ENCODE measurements at places on chromosomes 3 and 15.

DNA sequence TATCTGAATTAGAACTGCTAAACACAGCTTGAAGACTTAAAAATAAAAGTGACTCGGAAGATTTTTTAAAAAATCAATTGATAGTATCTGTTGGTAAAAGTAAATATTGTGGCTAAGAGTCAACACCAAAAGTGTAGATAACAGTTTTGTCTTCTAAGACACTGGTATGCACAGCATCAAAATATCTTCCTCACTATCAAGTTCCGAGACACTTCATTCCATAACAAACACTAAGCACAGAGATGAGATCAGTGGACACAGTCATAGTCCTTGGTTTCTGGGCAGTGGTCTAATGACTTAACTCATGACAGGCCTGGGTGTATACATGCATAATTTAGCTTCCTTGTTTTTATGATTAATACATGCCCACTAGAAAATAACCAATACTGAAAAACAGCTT, 63.2 kb downstream of the PXYLP1 start:
- DNase-seq: no peak

DNA sequence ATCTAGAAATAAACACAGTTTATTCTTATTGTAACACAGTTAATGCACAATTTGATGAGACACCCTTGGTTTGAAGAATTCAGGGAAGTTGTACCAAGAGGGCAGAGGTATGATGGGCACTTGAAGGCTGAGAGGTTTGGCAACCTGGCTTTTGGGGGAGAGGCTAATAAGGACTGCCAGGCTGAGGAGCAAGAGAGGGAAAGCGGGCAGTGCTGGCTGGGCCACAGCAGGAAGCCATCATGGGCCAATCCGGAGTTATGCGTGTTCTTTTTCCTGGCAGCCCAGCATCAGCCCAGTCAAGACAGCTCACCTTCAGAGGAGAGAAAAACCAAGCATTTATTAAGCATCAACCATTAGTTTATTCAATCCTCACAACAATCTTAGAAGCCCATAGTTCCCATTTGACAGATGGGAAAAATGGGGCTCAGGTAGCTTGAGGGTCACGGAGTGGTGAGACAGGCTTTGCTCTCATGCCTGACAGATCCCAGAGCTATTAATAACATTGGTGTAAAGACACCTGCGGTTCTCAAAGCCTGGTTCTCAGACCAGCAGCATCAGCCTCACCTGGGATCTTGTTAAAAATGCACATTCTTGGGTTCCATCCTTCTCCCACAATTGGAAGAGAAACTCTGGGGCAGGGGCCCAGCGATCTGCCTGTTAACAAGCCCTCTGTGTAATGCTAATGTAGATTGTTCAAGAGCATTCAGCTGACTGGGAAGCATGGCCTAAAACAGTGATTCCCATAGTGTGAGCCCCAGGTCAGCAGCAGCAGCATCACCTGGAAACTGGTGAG, 183.7 kb downstream of the NTRK3 start:
- DNase-seq: no peak

- DNase-seq: no peak
Measured at GRCh38 chr3:59404064-59404463, 354.2 kb upstream of the CFAP20DC start.

- DNase-seq: no peak
Measured at GRCh38 chr3:129586746-129587430, 19.6 kb downstream of the PLXND1 start.

DNA sequence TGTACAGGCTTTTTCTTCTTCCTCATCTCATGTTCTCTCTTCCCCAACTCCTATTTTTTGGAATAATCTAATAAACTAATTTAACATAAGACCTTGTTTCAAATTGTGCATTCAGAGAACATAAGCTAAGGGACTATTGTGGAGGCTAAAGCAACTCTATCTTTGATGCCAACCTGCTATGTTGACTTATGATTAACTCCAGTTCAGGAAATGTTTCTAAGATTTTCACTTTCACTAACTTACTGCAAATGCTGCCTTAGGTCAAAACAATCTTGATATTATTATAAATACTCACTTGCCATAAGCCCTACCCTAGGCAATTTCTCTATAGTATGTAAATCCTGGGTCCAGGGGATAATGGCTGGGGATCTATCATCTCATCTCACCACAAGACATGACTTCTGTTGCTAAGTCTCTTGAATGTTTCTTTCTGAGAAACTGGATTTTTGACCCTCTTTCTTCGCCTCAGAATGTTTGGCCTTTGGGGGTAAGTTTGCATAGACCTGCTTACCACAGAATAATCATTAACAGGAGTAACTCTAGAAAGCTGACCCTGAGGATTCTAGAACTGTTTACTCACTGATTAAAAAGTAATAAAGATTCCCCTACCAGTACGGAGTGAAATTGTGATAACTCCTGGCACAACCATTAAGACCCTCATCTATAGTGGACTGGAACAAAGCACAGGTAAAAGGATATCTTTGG, 768.1 kb downstream of the GBE1 start:
- no peak for DNase-seq

DNA sequence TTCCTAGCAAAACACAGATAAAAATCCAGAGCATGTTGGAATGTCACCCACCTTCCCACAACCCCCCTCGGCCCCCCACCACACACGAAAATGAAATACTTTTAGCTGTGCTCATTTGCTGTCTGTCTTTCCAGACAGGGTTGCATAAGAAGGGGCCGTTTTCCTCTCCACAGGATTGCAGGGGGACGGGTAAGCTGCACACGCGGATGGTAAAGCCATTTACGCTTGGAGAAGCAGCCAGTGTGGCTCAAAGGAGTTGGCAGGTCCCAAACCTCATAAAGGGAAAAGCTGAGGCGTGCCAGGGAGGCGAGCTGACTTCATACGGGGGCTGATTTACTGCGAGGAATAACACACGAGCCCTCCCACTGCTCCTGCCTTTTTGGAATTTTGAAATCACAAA, 47.4 kb upstream of the ITGA11 start:
- DNase-seq: no peak

GRCh38 chr3:98560911-98561310, 29.1 kb downstream of the GPR15 start:
- no peak for DNase-seq

DNA sequence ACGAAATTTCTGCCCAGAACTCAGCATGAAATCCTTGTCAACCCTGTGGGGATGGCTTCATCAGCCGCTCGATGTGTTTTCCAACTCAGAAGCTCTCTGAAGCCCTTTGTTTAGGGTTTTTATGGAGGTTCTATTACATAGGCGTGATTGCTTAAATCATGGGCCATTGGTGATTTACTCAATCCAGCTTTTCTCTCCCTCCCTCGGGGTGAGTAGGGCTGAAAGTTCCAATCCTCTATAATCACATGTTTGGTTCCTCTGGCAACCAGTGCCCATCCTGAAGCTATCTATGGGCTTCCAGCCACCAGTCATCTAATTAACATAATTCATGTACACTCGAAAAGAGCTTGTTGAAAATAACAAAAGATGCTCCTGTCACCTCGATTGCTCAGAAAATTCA, 51.6 kb downstream of the GATM start:
- no peak for DNase-seq

DNA sequence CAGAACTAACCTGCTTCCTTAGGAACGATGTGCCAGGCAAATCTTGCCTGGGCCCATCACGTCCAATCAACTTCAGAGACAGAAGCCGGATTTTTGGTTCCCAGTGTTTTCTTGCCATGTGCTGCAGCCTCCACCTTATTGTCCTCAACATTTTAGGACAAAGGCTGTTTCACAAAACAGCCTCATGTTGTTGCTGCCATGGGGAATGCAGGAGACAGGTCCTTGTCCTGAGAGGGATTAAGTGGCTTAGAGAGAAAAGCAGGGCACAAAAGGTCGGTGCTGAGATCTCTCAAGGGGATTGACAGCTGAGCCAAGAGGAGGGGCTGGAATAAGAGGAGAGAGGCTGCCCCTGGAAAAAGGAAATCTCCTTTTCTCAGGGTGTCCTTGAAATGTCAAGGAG, 11.3 kb upstream of the NMNAT3 start:
- no peak for DNase-seq

- DNase-seq: no peak
Measured at GRCh38 chr3:33099701-33100100, 2.8 kb upstream of the GLB1 start.

GRCh38 chr15:83470887-83471286, 23.7 kb downstream of the SH3GL3 start:
- DNase-seq: no peak

DNA sequence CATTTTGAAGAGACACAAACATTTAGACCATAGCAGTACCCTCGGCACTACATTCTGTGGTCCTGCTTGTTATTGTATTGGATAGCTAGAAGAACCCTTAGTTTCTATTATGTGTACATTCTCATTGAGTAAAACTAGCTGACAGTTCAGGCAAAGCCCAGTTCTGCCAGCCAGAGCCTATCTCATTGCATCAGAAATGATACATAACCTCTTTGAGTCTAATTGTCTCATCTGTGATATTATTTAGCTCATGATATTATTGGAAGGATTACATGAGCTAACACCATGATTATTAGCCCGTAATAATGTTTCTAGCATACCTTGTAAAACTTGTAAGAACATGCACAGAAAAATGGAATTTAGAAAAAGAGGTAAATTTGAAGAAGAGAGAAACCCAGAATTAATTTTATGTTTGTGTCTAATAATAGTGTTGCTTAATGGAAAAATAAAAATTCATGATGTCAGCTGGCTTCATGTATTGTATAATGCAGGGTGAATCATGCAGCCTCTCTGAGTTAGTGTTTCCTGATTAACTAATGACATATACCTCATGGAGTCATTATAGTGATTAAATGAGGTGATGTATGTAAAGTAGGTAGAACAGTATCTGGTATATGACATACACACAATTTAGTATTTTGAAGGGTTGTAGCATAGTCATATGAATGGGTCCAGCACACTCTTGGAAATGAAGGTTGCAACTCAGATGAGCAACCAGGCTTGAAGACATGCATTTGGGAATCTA, 339.4 kb upstream of the GRM7 start:
- no peak for DNase-seq

DNA sequence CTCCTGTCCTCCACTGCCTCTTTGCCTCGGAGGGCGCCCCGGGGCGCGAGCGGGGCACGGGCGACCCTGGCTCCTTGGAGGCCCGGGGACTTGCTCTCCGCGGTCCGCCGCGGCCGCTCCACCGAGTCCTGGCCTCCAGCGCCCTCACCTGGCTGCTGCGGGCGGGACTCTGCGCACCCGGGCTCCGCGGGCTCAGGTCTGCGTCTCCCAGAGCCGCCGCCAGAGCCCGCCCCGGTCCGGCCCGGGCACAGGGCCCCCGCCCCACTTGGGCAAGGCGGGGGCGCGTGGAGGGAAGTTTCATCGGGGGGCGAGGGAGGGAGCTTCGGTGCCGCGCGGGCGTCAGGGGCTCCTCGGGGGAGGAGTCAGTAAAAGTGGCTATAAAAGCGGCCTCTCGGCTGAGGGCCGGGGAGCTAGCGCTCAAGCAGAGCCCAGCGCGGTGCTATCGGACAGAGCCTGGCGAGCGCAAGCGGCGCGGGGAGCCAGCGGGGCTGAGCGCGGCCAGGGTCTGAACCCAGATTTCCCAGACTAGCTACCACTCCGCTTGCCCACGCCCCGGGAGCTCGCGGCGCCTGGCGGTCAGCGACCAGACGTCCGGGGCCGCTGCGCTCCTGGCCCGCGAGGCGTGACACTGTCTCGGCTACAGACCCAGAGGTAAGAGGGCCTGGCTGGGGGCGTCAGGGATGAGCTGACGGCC, at the start of gene CEMIP:
Gene CEMIP (plus strand): TSS at position 407 of the 694 bp plus-strand sequence. CDS start 94,510 bp downstream, outside the sequence.
- DNase-seq: no peak

GRCh38 chr15:83999396-84000135, 236.0 kb upstream of the GOLGA6L4 start:
- DNase-seq: no peak

GRCh38 chr3:15768421-15769255, 29.1 kb downstream of the ANKRD28 start:
- DNase-seq: no peak

DNA sequence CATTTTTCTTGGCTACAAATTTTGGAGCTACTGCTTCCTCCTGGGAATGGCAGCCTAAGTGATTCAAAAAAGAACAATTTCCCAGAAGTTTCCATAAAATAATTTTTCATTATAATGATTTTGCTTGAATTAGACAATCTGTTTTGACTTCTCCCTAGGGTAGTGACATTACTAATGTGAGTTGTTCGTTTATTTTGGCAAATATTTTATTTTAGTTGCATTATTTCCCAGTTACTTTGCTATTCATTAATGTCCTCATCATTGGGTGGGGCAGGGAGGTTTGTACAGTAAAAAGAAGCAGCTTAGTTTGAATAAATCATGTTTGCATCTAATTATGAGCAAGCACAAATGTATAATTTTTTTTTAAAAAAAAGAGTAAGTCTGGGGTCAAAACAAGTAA, 686.6 kb downstream of the ROBO2 start:
- no peak for DNase-seq

DNA sequence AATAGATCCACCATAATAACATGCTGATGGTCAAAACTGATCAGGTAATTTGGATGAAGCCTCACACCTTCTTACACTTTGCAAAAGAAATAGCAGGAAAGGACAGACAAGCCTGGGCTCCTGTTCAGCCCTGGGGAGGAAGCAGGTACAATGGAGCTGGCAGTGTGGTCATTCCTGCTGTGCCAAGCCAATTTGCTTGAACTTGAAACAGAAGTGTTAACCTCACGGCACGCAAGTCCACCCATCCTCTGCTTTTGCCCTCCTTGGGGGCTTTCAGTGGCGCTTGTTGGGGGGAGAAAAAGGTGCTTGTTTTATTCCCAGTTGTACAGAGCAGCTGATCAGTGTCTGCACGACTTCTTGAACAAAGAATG, 36.8 kb upstream of the RFTN1 start:
- DNase-seq: no peak

DNA sequence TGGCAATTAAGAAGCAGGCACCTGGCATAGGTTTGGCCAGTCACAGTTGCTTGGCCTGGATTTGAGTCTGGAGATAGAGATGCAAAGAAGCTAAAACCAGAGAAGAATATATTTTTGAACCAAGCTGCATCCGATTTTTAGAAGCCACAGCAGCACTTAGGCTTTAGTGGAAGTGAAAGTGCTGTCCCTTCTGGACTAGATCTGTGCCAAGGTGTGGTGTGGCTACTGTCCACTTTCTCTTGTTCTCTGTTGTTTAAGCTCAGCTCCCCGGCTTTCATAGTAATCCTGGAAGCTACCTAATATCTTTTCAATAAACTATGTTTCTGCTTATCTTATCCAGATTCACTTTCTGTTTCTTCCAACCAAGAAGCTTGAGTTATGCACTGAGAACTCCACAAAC, 183.4 kb upstream of the THRB start:
- no peak for DNase-seq
